Right renal pelvis (tissue), 4 donors: ENCODE measurements at places on chromosomes 1 and 21. TPM values are rescaled to one million over a fixed set of nuclear protein-coding genes. Genes with fewer than 3 reads are reported as not detected.

GRCh38 chr1:43566382-43567044 lies 35.8 kb downstream of the PTPRF start:
- no peak for DNase-seq

Gene GSTM1
- polyA plus RNA-seq = 121 TPM

DNA sequence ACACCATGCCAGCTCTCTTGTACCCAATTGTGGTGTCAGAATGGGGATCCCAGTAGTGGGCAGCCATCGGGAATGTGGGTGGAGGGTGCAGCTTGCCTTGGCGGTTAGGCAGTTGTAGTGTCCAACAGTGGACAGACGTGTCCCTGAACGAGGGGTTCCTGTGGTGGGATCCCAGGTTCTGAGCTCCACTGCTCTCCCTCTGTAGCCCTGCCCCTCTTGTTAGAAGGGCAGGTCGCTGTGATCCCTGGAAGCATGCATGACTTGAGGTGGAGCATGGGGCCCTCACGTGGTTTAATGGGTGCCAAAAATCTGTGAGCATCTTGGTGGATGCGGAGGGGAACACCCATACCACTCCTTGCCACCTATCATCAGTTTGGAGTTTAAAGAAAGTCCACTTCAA lies 4.3 kb downstream of the GALNT2 start:
- DNase-seq = no peak

GRCh38 chr1:206911064-206911663 lies 10.6 kb downstream of the FCMR start:
- DNase-seq = no peak

GRCh38 chr1:14435368-14436023 lies 163.0 kb upstream of the KAZN start:
- no peak for DNase-seq

- DNase-seq = no peak
Measured at GRCh38 chr1:181187337-181188126, 99.0 kb downstream of the IER5 start.

GRCh38 chr1:172955161-172955815 lies 95.5 kb downstream of the TNFSF18 start:
- no peak for DNase-seq

GRCh38 chr1:26696654-26697430 lies 1.0 kb downstream of the ARID1A start:
- no peak for DNase-seq

DNA sequence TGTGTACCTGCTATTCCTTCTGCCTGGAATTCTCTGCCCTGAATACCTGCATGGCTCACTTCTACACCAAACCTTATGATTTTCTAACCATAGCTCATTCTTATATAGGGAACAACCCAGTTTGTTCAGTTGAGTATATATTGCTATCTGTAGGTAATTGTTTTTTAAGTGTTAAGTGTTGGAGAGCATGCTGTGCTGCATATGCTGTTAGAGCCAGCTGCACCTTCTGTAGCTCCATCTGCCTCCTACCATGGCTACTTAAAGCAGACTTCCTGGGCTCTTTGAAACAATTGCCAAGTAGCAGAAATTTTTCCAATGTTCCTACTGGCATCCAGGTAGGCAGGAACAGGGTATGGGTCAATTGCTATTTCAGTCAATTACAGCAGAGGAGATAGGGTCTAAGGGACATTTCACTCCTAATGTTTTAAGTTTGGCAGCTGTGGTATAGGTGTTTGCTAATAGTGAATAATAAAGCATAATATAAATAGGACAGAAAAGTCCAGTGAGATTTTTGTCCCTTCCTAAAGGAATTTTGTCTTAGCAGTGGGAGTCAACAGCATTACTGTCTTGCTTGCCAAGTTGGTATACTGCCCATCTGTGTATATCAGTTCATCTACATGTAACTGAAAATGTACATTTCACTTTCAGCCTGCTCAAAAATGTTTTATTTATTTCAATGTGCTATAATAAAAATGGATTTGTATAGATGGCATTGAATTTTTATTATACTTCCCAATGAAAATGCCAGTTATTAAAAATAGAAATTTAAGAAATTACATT lies 34.0 kb upstream of the C1orf115 start:
- DNase-seq = no peak

DNA sequence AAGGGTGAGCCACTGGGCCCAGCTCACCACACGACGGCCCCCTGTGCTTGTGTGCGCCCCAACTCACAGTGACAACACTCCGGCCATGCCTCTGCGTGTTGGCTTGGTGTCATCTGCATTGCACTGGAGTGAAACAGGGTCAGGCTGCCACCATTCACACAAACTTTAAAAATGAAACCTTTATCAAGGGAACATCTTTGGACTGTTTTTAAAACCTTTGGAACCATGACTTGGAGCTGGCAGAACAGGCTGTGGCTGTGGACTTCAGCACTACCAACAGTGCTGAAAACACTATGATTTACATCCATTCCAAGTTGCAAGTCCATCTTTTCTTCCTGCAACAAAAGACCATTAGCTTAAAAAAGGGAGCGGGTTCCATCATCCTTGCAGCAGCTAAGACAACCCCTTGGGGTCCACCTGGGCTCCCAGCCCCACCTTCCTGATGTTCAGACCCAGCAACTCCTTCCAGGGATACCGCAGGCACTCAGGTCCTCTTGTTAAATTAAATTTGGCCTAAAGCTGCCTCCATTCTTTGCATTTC lies 25.6 kb downstream of the POFUT2 start:
- DNase-seq = no peak

GRCh38 chr1:3495776-3496745 lies 41.6 kb downstream of the ARHGEF16 start:
- no peak for DNase-seq

Gene SPATA21
- polyA plus RNA-seq = 0.17 TPM
